ENCODE measurements at places on chromosomes 2 and 18.

DNA sequence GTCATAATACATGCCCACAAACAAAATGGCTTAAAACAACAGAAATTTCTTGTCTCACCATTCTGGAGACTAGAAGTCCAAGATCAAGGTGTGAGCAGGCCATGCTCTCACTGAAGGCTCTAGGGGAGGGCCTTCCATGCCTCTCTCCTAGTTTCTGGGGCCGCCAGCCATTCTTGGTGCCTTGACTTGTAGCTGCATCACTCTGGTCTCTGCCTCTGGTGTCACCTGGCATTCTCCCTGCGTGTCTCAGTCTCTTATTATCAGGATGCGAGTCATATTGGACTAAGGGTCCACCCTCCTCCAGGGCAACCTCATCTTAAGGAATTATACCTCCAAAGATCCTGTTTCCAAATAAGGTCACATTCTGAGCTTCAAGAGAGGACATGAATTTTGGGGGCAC, 76.1 kb downstream of the KCNF1 start:
- DNase-seq, result no peak

GRCh38 chr2:136327162-136327852, 209.4 kb upstream of the CXCR4 start:
- no peak for DNase-seq

GRCh38 chr2:52260904-52261303, 1229.0 kb upstream of the NRXN1 start:
- no peak for DNase-seq

GRCh38 chr18:2348003-2348402, 223.3 kb downstream of the METTL4 start:
- DNase-seq, result no peak

DNA sequence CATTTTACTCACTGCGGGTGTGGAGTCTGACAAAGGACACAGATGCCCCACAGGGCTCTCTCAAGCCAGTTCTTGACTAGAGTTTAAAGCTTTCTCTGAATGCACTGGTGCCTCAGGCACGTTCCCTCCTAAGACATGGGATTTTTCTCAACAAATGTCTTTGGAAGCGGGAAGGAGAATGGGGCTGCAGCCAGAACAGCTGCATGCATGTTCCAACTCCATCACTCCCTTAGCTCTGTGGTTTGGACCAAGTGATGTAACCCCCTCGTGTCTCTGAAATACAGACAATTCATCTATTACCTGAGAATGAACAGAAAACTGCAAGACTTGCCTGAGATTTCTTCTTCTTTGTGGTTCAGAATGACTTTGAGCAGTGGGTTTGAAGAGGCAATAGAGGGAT, 141.7 kb upstream of the SERPINE2 start:
- no peak for DNase-seq

DNA sequence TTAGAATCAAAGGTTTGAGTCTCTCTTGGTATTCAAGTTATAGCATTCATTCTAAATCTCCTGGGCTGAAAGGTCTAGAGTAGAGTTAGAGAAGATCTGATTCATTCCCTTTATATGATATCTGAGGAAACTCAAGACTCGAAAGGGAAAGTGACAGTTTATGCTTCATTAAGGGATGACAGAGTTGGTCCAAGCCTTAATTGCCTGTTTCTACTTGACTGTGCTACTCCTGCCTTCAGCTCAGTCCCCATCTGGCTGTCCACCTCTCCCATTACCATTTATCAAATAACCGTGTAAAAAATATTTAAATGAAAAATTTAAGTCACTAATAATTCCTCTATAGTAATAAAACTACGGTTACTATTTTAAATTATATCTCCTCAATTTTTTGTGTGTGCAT, 537.1 kb upstream of the MEX3C start:
- DNase-seq, result no peak

GRCh38 chr2:98160554-98160953, 73.6 kb downstream of the VWA3B start:
- DNase-seq, result no peak

DNA sequence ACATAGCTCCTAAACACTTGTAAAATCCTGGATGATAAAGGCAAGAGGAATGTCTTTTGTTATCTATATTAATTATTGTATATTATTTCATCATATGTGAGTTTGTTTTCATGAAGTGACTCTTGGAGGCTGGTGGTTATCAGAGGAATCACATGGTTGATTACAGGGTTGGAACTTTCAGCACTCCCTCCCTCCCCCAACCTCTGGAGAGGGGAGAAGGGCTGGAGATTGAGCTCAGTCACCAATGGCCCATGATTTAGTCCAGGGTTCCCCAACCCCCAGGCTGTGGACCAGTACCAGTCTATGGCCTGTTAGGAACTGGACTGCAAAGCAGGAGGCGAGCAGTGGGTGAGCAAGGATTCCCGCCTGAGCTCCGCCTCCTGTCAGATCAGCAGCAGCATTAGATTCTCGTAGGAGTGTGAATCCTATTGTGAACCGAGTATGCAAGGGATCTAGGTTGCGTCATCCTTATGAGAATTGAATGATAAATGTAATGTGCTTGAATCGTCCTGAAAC, 37.7 kb downstream of the FBXO48 start:
- no peak for DNase-seq

- no peak for DNase-seq
Observed at GRCh38 chr18:9091066-9091476, 11.4 kb upstream of the NDUFV2 start.

GRCh38 chr2:9897331-9897737, 54.1 kb downstream of the TAF1B start:
- no peak for DNase-seq

DNA sequence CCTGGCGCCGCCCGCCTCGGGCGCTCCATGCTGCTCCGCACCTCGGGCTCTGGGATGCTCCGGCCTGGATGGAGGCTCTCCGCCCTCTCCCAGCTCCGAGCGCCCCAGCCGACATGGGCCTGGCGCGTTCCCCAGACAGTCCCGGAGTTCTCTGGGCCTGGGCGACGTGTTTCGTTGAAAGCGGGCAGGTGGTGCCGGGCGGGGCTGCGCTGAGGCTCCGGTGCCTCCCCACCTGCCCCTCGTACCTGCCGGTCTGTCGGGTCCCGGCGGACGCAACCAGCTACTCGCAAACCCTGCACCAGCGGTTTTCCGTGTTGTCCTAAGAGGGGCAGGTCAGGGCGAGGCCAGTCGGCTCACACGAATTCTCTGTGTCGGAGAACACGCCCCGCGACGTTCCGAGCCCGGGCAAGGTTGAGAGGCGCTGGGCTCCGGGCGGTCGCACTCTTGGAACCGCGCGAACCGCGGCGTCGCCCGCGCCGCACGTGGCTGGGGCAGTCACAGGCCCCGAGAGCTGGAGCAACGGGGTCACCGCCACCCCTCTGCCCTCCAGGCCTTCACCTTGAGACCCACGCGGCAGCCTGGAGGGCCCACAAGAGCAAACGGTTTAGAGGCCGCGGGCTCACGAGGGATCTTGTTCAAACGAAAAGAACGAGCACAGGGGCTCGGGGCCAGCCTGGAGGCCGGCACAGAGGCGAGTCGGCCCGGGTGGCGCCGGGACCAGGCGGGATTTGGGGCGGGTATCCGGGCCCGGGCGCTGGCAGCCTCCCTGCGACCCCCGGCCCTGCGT, 4.2 kb upstream of the SIX2 start:
- DNase-seq, result no peak

Data from cerebellum (tissue), 4 donors.